ENCODE measurements at places on chromosomes 7 and 10. TPM values are rescaled to one million over a fixed set of nuclear protein-coding genes. Genes with fewer than 3 reads are reported as not detected.

Gene TMEM273
- total RNA-seq, result not detected

Gene CXCL12
- total RNA-seq, result 65.5 TPM

Gene ACSL5
- total RNA-seq, result 0.15 TPM

Gene GRM8
- total RNA-seq, result not detected

DNA sequence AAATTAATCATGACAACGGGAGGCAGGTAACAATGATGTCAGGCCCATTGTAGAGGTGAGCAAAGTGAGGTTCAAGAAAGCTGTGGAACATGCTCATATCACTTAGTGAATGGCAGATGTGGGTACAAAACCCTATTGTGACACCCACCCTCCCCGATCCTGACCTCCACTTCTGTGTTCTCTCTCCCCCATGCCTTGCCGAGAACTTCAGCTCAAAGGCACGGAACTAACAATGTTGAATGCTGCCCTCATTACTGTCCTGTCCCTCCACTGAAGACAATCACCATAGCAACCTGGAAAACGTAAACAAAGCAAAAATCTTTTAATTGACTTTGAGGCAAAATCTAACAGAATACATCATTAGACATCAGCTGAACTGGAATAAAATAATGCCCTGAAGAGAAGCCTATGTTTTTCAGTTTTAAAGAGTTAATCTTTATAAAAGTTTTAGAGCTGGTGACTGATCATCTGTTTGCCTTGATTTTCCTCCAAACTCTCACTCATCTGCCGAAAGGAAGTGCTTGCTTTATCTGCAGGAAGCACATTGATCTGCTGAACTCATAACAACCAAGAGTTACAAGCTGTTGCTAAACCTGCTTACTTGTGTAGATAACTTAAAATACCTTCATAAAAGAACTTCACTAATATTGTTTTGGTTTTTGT, 133.6 kb downstream of the CUBN start:
- H3K36me3 ChIP-seq, result peaks cover 1% of the 10 kb centered on the region
- peak overlapping the region; percentile 27 for H3K4me3 ChIP-seq
- peak overlapping the region; percentile 91 for H3K27ac ChIP-seq
- DNase-seq, result no peak

- no peak for DNase-seq
- peaks cover 59% of the 10 kb centered on the region for H3K4me1 ChIP-seq
- no peak overlapping the region for H3K4me3 ChIP-seq
Observed at GRCh38 chr7:17293481-17293880, 5.0 kb upstream of the AHR start.

DNA sequence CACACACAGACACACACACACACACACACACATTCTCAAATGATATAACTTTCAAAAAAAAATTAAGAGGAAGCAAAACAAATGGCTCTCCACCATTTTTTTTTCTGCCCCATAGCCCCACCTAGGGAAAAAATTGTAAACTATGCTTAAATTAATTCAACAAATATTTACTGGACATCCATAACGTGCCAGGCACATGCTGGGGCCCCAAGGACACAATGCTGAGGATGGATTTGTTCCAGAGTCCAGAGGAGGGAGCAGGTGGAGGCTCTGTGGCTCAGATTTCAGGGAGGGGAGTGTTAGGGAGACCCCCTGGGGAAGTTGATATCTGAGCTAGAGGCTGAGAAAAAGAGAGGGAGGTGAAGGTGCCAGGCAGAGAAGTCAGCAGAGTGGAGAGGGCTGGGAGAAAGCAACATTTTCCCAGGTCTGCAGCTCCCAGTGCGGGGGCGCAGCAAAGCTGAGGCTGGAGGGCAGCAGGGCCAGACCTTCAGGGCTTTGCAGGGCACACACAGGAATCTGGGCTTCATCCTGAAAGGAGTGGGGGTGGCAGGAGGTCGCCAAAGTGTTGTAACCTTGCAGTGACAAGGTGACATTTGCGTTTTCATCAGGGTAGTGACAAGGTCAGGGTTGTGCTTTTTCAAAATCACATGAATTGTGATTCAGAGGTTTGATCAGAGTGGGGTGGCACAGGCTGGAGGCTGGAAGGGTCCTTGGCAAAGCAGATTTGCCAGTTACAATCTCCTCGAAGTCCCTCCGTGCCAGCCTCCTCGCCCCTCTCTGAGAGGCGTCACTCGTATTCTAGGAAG, 261.6 kb downstream of the WDR11 start:
- no peaks in the 10 kb centered on the region for H3K27me3 ChIP-seq
- H3K4me3 ChIP-seq, result no peak overlapping the region
- H3K4me1 ChIP-seq, result peaks cover 16% of the 10 kb centered on the region
- peaks cover 1% of the 10 kb centered on the region for H3K36me3 ChIP-seq

DNA sequence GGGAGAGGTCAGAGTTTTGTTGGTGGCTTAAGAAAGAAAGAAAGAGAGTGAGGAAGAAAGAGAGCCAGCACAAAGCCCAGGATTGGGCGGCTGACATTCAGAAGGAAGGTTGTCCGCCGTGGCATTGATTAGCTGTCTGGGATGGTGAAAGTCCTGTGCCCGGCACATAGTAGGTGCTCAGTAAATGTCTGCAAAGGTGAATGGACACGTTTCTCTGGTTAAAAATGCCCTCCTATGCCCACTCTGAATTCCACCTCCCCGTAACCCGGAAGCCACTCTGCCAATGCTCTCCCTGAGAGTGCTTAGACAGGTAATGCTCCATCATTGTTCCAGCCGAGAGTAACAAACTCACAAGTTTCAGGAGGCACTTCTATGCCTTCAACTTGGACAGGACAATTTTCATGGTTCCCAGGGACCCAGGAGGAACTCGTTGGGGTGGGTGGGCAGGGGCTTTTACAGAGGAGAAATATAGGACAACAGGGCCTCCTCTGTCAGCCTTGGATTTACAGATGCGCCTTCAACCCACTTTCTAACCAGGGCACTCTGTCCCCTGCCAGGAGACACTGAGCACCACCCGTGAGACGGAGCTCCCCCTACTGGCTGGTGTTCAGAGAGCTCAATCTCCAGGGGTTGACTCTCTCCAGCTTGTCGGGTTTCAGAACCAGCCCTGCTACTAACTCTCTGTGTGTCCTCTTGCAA, 411.5 kb upstream of the ZMIZ1 start:
- H3K27ac ChIP-seq, result no peak overlapping the region
- H3K4me1 ChIP-seq, result peaks cover 8% of the 10 kb centered on the region
- DNase-seq, result no peak

DNA sequence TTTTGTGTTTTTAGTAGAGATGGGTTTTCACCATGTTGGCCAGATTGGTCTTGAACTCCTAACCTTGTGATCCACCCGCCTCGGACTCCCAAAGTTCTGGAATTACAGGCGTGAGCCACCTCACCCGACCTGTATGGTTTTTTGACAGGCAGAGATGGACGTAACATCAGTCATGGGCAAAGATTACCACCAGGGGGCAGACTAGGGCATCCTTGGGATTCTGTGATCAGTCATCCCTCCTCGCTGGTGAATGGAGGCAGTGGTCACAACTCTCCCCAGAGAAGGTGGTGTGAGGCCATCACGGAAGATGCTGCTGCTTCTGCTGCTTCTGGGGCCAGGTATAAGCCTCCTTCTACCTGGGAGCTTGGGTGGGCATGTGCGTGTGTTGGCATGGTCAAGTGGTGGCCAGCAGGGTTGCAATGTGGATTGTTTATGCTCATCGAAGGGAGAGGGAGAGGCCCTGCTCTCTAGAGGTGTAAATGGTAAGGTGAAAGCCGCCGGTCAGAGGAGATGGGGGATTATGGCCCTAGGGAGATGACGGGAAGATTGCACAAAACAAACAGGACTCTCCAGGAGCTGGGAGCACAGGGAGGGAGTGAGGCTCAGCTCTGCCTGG, 122.7 kb upstream of the PRSS1 start:
- H3K27ac ChIP-seq, result no peak overlapping the region
- peaks cover 25% of the 10 kb centered on the region for H3K27me3 ChIP-seq
- peaks cover 9% of the 10 kb centered on the region for H3K4me1 ChIP-seq
- no peak for DNase-seq

- no peaks in the 10 kb centered on the region for H3K27me3 ChIP-seq
- no peak overlapping the region for H3K27ac ChIP-seq
- peaks cover 5% of the 10 kb centered on the region for H3K36me3 ChIP-seq
- DNase-seq, result no peak
- no peak overlapping the region for H3K4me3 ChIP-seq
Observed at GRCh38 chr7:44887293-44887692, 2.0 kb upstream of the PURB start.

- H3K27ac ChIP-seq, result no peak overlapping the region
- no peaks in the 10 kb centered on the region for H3K4me1 ChIP-seq
- DNase-seq, result no peak
Observed at GRCh38 chr10:77031531-77032187, 605.9 kb downstream of the KCNMA1 start.

DNA sequence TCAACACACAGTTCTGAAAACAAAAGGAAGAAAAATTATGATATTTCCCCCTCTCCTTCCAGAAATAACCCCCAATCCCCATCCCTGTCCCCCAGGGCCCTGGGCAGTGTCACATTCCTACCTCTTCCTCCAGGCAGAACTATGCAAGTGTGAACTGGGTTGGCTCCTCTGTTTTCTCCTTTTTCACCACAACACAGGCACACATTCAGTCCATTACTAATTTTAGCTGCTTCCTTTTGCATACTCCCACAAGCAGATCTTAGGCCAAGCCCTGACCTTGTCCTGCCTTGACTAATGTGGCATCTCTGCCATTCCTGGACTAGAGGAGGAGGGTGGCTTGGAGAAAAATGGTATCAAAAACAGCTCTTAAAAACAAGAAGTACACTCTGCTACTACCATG, 208.1 kb downstream of the HDAC9 start:
- no peaks in the 10 kb centered on the region for H3K36me3 ChIP-seq
- no peak overlapping the region for H3K4me3 ChIP-seq
- no peak for DNase-seq
- H3K27ac ChIP-seq, result no peak overlapping the region

DNA sequence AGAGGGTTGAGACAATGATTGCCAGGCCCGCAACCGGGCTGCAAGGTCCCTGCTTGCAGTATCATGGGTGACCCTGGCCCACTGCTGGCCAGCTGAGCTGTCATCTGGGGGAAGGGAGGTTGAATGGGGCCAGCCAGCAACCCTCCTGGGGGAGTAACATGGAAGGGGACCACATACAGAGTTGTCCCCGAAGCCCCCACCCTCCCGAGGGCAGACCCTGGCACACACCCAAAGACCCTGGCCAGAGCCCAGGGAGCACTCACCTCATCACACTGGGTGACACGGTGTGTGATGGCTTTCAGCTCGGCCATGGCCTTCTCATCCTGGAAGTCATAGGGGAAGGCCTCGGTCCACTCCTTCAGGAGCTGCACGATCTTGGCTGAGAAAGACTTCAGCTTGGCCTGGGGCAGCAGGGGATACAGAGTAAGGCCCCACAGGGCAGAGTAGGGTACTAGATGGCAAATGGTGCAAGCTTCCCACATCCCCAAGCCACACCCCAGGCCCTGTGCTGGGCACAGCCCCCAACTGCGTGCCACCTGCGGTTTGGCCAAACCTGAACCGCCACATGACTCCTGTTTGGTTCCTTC, 63.4 kb downstream of the CSGALNACT2 start:
- DNase-seq, result peak; percentile 68
- no peaks in the 10 kb centered on the region for H3K27me3 ChIP-seq
- peaks cover 4% of the 10 kb centered on the region for H3K4me1 ChIP-seq
- H3K4me3 ChIP-seq, result peak overlapping the region; percentile 42
- H3K27ac ChIP-seq, result no peak overlapping the region

DNA sequence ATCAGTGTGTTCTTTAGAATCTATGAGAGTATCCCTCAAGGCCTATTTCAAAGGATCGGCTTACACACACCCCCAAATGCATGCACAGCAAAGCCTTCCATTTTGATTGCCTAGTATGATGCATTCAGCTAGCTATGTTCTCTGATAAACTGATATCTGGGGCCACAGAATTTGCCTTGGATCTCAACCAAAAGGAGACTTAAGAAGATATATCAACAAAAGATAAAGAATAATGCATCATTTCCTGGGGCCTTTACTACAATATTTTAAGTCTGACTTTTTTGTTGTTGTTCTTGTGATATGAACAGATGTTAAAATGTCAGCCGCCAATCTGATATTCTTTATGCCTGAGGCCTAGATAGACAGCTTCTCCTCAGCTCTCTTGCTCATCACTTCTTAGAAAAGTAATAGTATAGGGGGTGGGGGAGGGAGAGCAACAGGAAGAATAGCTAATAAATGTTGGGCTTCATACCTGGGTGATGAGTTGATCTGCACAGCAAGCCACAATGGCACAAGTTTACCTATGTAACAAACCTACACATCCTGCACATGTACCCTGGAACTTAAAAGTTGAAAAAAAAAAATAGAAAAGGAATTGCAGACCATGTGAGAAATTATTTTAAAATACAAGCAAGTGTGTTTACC, 792.9 kb upstream of the GHITM start:
- DNase-seq, result no peak
- no peak overlapping the region for H3K4me3 ChIP-seq
- H3K27ac ChIP-seq, result no peak overlapping the region
- H3K36me3 ChIP-seq, result peaks cover 2% of the 10 kb centered on the region
- H3K27me3 ChIP-seq, result no peaks in the 10 kb centered on the region
- H3K4me1 ChIP-seq, result peaks cover 9% of the 10 kb centered on the region

DNA sequence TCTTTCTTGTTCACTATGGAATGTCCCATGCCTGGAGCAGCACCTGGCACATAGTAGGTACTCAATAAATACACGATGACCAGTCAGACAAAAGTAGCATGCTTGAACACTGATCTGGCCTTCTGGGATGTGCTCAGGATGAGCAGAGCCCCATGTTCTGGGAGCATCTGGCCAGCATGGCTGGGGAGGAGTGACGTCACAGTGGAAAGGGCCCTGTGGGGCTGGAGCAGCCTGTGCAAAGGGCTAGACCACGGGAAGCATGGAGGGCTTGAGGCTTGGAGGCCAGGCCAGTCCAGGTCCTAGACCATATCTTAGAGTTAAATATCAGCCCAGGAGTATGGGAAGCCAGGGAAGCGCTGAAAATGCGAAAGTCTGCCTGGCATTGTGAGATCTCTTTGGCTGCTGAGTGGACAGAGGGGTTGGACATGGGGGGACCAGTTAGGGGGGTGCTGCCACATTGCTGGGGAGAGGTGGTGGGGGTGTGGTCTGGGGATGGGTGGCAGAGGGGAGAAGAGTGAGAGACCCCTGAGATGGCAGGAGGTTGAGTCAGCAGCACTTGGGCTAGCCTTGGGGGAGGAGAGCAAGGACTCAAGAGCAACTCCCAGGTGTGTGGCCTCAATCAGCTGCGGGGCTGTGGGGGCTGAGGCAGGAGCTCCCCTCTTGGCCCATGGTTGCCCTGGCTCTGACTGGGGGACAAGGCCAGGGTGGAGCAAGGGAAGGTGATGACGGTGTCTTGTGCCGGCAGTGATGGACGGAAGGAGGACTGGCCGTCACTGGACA, 34.9 kb downstream of the ZCCHC24 start:
- peak; percentile 70 for DNase-seq
- no peak overlapping the region for H3K27ac ChIP-seq
- peaks cover 9% of the 10 kb centered on the region for H3K36me3 ChIP-seq
- H3K4me1 ChIP-seq, result peaks cover 52% of the 10 kb centered on the region
- no peaks in the 10 kb centered on the region for H3K27me3 ChIP-seq
